ENCODE measurements at places on chromosomes 5 and 9.

GRCh38 chr9:90998573-90998972, 197.0 kb downstream of the SYK start:
- DNase-seq = peak; percentile 12

DNA sequence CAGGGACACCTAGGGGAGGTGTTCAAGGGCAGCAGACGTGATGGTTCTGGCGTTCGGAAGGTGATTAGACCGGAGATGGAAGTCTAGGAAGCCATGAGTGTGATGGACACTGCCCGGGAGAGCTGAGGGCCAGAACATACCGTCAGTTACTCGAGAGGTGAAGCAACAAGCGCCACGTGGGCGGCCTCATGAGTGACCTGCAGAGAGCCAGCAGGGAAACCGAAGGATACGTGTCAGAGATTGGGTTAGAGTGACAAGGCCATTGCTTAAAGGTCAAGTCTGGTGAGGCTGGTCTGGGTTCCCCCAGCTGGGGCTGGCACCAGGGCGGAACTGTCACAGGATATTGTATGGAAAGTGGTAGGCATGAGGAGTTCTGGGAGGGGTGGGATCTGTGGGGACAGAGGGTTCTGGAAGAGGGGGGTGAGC, 60.0 kb downstream of the C9orf50 start:
- no peak for DNase-seq

DNA sequence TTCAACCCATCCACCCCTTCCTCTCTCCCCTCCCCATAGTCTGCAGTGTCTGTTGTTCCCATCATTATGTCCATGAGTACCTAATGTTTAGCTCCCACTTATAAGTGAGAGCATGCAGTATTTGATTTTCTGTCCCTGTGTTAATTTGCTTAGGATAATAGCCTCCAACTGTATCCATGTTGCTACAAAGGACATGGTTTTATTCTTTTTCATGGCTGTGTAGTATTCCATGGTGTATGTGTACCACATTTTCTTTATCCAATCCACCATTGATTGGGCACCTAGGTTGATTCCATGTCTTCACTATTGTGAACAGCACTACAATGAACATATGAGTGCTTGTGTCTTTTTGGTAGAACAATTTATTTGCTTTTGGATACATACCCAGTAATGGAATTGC, 187.1 kb downstream of the PCSK5 start:
- no peak for DNase-seq

DNA sequence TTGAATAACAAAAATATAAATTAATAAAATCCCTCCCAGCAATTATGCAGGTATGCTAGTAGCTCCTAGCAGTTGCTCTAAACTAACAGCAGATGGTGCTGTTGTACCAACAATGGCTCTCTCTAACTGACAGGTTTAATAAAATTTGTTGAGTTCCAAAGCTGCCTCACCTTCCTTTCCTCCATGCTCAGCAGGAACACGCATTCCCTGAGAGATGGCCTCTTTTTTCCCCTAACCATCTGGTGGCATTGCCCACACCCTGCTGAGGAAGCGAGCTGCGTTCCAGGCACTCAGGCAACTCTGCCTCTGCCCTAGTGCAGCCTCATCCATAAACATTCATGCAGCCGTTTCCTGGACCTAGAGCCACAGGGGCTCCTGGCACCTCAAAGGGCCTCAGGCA, 106.2 kb downstream of the KLHL3 start:
- no peak for DNase-seq

GRCh38 chr9:35553670-35554543, 51.2 kb upstream of the TESK1 start:
- DNase-seq = peak; percentile 83

- DNase-seq = no peak
Observed at GRCh38 chr9:127654619-127655018, 42.5 kb downstream of the STXBP1 start.

Measured in MG63 (cell line).